ENCODE measurements at places on chromosomes 11 and 22.

- no peaks in the 10 kb centered on the region for H3K4me1 ChIP-seq
- no peaks in the 10 kb centered on the region for H3K27me3 ChIP-seq
- H3K36me3 ChIP-seq, result no peaks in the 10 kb centered on the region
- no peak overlapping the region for H3K27ac ChIP-seq
- H3K4me3 ChIP-seq, result no peak overlapping the region
These were observed 6.8 kb downstream of the SLC35F2 start for GRCh38 chr11:107851704-107852310.

DNA sequence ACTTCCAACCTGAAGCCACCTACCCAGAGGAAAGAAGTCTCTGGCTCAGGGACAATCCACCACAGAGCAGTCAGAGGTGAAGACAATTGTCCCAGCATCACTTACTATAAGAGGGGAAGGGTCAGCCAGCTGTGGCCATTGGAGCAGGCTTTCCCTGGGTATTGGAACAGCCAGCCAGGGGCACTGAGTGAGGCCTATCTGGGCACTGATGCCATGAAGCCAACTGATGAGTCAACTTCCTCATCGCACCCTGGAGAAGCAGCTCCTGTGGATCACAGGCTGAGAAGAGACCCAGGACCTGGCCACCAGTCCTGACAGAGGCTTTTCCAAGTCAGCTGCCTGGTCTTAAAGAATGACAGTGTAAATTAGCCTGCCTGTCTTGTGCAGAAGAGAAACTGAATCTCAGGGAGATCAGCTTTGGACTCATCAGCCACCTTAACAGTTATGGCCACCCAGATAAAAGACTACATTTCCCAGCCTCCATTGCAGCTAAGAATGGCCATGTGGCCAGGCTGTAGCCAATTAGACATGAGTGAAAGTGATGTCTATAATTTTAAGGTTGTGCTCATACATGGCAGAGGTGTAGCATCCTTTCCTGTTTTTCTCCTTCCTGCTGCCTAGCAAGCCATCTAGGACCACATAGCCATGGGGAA lies 19.0 kb downstream of the CHST1 start:
- H3K27me3 ChIP-seq, result peaks cover 5% of the 10 kb centered on the region
- no peaks in the 10 kb centered on the region for H3K4me1 ChIP-seq
- DNase-seq, result peak; percentile 51
- no peak overlapping the region for H3K4me3 ChIP-seq

DNA sequence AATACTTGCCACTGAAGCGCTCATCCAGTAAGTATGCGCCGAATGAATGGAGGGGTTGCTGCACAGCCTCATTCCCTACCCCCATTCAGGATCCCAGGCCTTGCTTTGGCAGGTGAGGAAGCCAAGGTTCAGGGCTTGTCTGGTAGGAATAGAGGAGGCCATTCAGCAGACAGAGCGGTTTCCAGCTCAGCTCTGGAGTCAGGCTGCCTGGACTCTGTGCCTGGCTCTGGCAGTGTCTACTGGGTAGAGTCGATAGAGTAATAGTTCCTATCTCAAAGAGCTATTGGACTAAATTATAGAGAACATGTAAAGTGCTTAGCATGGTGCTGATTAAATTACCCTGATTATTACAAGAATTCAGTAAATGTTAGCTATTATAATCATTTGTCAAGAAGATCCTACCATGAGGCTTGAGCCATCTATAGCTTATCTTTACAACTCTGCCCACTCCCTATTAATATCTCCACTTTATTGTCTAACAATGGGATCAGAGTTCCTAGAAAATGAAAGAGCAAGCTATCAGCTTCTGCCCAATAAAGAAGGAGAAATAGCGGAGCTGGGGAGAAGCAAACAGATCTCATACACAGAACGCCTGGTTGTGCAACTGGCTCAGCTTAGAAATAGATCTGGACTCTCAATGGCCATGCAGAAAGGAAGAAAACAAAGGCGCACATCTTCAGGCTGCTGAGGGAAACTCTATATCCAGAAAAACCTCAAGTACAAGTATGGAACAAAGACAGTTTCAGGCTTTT lies 6.6 kb upstream of the SNX32 start:
- H3K36me3 ChIP-seq, result no peaks in the 10 kb centered on the region
- DNase-seq, result no peak

DNA sequence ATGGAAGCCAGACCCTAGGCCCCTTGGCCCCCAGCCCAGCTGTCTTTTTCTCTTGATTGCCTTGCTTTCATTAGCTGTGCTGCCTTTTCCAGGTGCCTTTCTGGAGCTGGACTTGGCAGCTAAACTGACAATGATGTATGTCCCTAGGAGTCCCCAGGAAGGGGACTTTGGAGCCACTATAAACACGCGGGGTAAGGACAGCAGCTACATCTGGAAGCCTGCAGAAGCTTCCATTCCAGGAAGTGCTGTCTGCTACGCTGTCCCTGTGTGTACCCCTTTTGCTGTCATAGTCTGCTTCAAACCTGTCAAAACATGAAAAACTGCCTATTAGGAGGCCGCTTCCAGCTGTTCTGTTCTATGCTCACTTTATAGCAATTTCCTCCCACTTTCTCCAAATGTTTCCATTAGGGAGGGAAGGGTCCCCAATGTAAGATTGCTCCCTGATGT lies 153.3 kb upstream of the RAG2 start:
- H3K4me1 ChIP-seq, result no peaks in the 10 kb centered on the region
- no peak overlapping the region for H3K4me3 ChIP-seq
- DNase-seq, result no peak
- H3K27me3 ChIP-seq, result peaks cover 7% of the 10 kb centered on the region

DNA sequence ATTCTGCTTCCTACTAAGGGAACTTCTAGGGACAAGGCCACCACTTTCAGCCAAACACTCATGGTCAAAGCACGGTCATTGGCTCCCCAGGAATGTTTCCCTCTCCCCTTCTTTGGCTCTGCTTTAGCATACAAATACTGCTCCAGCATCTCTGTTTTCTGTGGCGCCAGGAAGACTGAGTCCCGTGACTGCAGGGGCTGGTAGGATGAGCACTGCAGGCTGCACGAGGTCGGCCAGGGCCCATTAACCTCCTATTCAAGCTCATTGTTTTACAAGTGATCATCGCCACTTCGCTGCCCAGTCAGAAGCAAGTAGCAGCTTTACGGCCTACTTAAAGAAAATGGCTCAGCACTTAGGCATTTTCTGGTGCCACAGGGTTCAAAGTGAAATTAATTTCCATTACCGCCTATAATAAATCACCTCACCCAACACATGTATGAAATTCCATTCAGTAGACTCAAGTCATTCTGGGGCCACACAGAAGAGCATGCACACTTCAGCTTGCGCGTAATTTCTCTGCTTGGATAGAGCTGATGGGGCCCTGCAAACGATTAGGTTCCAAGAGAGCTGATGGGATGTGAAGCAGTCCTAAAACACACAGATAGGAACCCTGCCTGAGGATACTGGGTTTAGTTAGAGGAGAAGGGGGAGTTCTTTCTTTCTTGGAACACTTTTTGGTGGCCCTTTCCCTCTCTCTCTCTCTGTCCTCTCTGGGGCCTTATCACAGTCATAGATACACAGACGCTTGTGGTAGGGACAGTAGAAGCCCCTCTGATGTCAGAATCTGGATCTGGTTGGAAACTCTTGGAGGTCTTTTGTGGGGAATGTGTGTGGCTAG lies 173.7 kb downstream of the KIF18A start:
- no peak overlapping the region for H3K27ac ChIP-seq
- no peaks in the 10 kb centered on the region for H3K36me3 ChIP-seq
- DNase-seq, result no peak
- H3K4me3 ChIP-seq, result no peak overlapping the region
- H3K4me1 ChIP-seq, result no peaks in the 10 kb centered on the region

GRCh38 chr11:92841719-92842118 lies 127.7 kb upstream of the MTNR1B start:
- no peaks in the 10 kb centered on the region for H3K27me3 ChIP-seq
- no peak overlapping the region for H3K27ac ChIP-seq
- no peaks in the 10 kb centered on the region for H3K4me1 ChIP-seq
- no peak for DNase-seq

DNA sequence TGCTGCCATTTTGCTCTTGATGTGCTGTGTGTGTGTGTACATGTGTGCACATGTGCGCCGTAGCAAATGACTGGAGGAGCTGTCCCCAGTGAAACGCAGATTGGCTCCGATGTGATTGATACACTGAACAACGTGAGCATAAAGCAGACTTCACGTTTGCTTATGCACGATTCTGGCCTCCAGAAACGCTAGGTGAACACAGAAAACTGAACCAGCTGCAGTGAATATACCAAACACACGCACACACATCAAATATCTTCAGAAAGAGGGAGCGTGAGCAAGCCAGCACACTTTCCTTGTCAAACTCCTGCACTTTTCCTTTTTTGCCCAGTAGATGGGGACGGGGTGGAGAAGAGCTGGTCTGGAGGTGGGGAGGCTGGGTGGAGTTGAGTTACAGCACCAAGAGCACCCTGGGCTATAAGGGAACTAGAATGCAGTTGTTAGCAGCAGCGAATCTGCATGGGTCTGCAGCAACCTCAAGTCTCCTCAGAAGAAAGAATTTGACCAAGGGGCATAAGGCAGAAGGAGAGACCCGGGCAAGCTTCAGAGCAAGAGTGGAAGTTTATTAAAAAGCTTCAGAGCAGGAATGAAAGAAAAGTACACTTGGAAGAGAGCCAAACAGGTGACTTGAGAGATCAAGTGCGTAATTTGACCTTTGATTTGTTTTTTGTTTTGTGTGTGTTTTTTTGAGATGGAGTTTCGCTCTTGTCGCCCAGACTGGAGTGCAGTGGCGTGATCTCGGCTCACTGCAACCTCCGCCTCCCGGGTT lies 77.8 kb upstream of the CADM1 start:
- H3K27ac ChIP-seq, result no peak overlapping the region
- H3K4me3 ChIP-seq, result no peak overlapping the region
- no peak for DNase-seq
- no peaks in the 10 kb centered on the region for H3K36me3 ChIP-seq
- H3K27me3 ChIP-seq, result no peaks in the 10 kb centered on the region
- no peaks in the 10 kb centered on the region for H3K4me1 ChIP-seq

GRCh38 chr22:42907404-42908373 lies 50.6 kb upstream of the ARFGAP3 start:
- H3K27ac ChIP-seq, result no peak overlapping the region
- peaks cover 29% of the 10 kb centered on the region for H3K36me3 ChIP-seq
- no peaks in the 10 kb centered on the region for H3K4me1 ChIP-seq
- DNase-seq, result no peak

DNA sequence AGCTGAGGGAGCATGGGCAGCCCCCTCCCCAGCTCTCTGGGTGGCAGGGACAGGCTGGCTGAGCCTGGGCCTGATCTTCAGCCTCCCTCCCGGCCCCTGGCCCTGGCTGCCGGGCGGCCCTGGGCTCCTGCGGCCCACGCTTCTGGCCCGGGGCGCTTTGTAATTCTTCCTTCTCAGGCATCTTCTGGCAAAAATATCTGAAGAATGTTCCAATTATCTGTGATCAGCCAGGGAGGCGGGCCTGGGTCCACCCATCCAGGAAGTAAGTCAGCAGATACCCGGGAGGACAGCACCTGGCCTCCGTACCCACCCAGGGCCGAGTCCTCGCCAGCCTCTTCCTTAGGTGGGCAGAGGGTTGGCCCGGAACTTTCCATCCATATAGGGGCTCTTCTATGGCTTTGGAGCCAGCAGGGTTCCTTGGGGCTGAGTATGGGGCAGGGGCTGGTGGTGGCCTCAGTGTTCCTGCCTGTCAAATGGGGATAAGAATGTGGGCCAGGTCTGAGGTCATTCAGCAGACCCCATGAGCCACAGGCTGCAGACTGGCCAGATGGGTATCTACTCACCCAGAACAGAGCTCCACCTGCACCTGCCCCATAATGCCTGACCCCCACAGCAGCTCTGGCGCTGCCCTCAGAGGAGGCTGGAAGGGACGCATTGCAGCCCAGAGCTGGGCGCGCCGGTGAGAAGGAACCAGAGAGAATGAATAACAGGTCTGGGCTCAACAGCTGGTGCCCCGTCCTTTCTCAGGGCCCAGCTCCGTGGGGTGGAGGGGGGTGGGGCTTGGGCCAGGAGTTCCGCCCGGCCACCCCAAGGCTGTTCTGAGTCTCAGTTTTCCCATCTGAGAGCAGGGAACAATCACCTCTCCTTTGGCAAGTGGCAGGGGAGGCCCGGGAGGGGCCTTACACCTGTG lies 16.2 kb downstream of the WNT7B start:
- no peak overlapping the region for H3K4me3 ChIP-seq
- H3K27me3 ChIP-seq, result no peaks in the 10 kb centered on the region
- no peaks in the 10 kb centered on the region for H3K36me3 ChIP-seq
- H3K27ac ChIP-seq, result no peak overlapping the region
- DNase-seq, result no peak

DNA sequence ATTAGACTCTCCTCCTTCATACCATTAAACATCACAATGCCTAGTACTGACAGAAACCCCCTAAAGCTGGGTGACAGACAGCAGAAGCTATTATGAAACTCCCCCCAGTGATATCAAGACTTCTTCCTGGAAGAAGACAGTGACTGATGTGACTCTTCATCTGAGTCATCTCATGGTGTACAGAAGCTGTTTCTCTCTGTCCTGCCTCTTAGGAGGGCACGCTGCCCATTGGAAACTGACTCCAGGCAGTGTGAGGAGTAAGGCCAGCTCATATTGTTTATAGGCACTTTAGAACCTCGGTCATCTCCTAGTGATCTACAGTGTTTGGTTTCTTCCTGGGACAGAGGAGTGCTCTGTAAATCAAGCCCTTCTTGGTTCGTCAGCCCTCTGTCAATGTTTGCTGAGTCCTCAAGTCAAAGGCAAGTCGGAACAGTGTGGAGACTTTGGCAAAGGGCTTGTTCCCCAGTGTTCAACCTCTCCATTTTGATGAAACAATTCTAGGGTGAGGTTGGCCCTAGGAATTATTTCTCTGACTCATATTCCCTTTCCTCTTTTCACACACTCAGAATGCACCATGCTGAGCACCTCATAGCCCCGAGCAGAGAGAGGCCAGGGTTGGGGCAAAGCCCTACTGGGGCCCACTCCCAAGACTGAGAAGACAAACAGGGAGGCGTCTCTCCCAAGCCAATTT lies 172.5 kb upstream of the TMEM45B start:
- H3K27ac ChIP-seq, result no peak overlapping the region
- H3K27me3 ChIP-seq, result no peaks in the 10 kb centered on the region
- DNase-seq, result no peak
- H3K4me3 ChIP-seq, result no peak overlapping the region
- H3K36me3 ChIP-seq, result no peaks in the 10 kb centered on the region
- no peaks in the 10 kb centered on the region for H3K4me1 ChIP-seq

GRCh38 chr11:78048561-78048960 lies 15.1 kb upstream of the THRSP start:
- H3K27ac ChIP-seq, result no peak overlapping the region
- no peaks in the 10 kb centered on the region for H3K36me3 ChIP-seq
- H3K4me3 ChIP-seq, result no peak overlapping the region

DNA sequence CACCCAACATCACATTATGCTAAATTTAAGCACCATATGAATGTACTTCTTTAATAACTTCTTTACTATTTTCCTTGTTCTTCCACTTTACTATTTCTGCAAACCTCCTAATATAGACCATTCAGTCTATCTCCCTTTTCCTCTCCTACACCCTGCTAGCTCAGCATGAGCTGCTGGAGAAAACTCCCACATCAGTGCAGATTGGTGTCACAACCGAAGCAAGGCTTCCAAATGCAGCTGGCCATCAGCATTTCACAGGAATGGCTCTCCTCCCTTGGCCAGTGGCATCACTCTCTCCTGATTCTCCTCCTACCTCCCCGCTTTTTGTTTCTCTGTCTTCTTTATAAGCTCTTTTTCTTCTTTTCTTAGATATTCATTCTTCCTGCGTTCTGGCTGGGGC lies 118.7 kb upstream of the ZC3H12C start:
- H3K27me3 ChIP-seq, result no peaks in the 10 kb centered on the region
- H3K36me3 ChIP-seq, result no peaks in the 10 kb centered on the region
- H3K4me1 ChIP-seq, result peaks cover 2% of the 10 kb centered on the region

- no peak overlapping the region for H3K4me3 ChIP-seq
- H3K27ac ChIP-seq, result no peak overlapping the region
- DNase-seq, result no peak
- H3K27me3 ChIP-seq, result no peaks in the 10 kb centered on the region
- H3K36me3 ChIP-seq, result no peaks in the 10 kb centered on the region
These were observed 606.6 kb upstream of the CADM1 start for GRCh38 chr11:116110802-116111201.
